ENCODE measurements at places on chromosomes 5 and 9. TPM values are rescaled to one million over a fixed set of nuclear protein-coding genes. Genes with fewer than 3 reads are reported as not detected.

The ADGRD2 gene
- total RNA-seq: not detected

The STKLD1 gene
- total RNA-seq: 0.14 TPM

The PDE4D gene
- 26.2 TPM for total RNA-seq

The TMEM8B gene
- total RNA-seq: 2.6 TPM

The DMRT3 gene
- total RNA-seq: not detected

The OR1Q1 gene
- total RNA-seq: not detected

The PCDHGA6 gene
- 4.8 TPM for total RNA-seq

The TOR4A gene
- 48.1 TPM for total RNA-seq

The SNCAIP gene
- total RNA-seq: 7.0 TPM

The IFNB1 gene
- not detected for total RNA-seq

The PCDHB6 gene
- total RNA-seq: 0.14 TPM
